ENCODE measurements at places on chromosomes 1 and 21.

DNA sequence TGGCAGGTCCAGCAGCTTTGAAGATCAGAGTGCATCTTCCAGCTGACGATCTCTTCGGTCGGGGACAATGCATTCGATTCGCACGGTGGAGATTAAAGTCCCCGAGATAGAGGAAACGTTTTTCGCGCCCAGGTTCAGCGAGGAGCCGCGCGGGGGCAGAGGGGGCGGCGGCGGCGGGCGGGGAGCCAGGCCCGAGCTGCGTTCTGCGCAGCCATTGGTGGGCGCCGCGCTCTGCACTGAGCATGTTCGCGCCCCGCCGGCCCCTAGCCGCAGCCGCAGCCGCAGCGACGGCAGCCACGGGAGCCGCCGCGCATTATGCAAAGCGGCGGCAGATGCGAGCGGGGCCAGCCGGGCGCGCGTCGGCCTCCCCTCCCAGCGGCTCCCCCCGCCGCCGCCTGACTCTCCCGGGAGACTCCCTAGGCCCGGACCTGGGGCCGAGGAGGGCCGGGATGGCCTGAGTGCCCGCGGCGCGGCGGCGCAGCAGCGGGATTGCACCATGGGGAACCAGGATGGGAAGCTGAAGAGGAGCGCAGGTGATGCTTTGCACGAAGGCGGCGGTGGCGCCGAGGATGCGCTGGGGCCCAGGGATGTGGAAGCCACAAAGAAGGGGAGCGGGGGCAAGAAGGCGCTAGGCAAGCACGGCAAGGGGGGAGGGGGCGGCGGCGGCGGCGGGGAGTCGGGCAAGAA is at the start of gene FMN2:
TSS of gene FMN2 (plus strand) at position 270 of the 687 bp plus-strand sequence. CDS start at position 497, 227 bp downstream.
- peak; percentile 78 for DNase-seq

DNA sequence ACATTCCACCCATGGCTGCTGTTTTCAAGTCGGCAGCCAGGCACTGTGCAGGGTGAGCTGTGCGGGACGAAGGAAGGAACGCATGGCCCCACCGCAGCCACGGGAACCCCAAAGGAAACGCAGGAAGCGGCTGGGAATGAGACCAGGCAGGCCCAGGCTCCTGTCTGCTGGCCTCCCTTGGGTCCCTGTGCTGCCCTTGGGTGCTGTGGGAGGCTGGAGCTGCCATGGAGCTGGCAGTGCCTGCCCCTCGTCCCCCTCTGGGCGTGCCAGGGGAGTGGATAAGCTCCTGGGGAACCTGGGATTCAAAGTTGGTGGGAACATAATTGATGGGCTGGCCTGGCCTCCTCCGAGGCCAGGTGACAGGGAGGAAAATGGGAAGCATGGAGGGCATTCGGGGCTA is 5.3 kb upstream of the KRTAP10-4 start:
- no peak for DNase-seq

GRCh38 chr1:110425612-110426152 is 18.2 kb upstream of the LAMTOR5 start:
- DNase-seq, result no peak

GRCh38 chr1:99358770-99359169 is 94.5 kb downstream of the PLPPR4 start:
- no peak for DNase-seq

DNA sequence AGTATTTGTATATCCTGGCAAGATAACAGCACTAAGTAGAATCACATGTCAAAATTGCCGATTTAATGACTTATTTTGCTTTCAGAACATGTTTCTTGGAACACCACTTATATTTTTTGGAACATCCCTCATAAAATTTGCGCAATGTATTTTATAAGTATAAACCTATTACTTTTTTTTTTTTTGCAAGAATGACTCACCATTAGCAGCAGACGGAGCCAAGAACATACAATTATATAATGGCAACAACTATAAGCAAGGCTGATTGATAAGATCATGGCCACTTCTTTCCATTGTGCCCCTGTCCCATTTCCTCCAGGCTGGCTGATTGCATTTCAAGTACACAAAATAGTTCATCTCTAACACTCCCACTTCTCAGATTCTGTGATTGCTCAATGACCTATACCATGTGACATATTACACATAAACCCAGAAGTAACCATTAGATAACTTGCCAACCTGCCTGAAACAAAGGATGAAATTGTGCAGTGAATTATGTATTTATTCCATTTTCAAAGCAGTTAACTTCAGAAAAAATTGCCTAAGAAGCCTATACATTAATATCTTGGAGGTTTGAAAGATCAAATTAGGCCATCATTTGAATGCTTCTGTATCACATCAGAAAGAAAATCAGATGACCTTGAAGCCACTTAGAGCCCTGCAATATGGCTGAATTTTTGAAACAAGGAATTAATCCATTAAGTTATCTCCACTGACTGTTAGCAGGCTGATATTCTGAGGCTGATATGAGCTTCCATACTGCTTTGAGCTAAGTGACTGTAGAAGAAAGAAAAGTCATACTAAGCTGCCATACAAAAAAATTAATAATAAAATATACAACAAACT is 77.8 kb upstream of the PRMT6 start:
- no peak for DNase-seq

GRCh38 chr1:56931686-56932085 is 34.1 kb downstream of the C8B start:
- DNase-seq, result no peak

- DNase-seq, result no peak
Observed at GRCh38 chr1:173753830-173754229, 39.0 kb downstream of the KLHL20 start.

All from frontal cortex (tissue), 4 donors.